ENCODE measurements at places on chromosomes 4 and X. TPM values are rescaled to one million over a fixed set of nuclear protein-coding genes. Genes with fewer than 3 reads are reported as not detected.
A peak's percentile ranks its signal among the peaks of the same experiment; 100 is the strongest.

Gene UVSSA
- 28.4 TPM for total RNA-seq

GRCh38 chr4:30836231-30836630 lies 116.1 kb downstream of the PCDH7 start:
- DNase-seq, result no peak

DNA sequence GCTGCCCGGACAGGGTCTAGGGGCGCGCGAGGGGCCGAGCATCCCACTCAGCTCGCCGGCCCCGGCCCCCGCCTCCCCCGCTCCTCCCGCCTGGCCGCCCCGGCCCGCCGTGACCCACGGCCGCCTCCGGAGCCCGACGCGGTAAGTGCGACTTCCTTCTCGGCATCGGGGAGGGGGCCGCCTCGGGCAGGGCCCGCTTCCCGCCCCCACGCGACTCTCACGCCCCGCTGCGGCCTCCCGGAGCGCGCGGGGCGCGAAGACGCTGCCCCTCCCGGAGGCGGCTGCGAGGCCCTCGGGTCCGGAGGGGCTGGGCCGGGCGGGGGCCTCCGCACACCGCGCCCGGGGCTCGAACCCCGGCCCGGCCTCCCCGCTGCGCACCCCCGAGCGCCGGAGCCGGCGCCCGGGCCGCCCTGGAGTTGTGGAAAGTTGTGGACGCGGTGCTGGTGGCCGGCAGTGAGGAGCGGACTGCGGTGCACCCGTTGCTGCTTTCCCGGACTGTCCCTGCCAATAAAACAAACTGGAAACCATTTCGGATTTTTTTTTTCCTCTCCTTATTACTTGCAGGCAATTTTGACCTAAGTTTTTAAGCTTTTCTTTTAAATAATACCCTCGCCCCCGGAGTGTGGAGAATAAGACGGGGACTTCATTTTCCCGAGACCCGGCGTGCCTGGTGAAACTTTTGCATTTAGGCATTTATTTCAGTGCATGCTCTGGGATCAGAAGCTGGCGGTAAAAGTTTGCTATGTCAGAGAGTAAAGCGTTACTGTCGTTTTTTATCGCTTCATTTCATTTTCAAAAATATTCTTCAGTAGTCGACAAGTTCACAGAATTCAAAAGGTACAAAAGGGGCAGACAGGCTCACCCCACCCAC lies 13.0 kb upstream of the TMEM156 start:
- DNase-seq, result no peak

GRCh38 chr4:83255584-83255983 lies 29.0 kb downstream of the COQ2 start:
- DNase-seq, result no peak

Gene CT45A5
- total RNA-seq, result not detected

DNA sequence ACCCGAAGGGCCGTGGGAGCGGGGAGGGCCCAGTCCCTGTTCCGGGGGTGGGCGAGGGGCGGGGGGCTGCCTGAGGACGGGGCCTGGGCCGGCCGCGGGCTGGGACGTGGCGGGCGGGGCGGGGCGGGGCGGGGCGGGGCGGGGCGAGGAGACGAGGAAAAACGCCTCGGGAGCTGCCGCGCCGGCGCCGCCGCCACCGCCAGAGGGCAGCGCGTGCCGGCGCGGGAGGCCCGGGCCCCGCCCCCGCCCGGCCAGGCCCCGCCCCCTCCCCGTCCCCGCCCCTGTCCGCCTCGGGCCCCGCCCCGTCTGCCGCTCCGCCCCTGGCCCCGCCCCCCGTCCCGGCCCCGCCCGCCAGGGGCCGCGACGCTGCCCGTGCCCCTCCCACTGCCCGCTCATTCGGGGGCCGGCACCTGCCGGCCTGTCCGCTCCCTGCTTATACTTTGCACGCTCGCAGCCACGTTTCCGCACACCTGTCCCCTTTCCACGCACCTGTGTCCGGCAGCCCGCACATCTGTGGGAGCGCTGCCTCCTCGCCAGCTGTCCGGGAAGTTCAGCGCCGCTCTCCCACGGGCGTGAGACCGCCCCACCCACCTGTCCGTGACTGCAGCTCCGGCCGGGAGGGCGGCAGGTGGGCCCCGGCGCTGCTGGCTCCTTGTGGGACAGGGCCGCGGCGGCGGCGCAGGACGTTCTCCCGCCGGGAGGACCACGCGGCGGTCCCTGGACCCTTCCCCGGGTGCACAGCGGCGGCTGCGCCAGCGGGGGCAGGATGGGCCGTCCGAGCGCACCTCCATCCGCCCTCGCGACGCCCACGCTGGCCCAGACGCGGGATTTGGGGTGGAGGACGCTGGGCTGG lies 1.7 kb upstream of the FGFRL1 start:
- peak; percentile 91 for DNase-seq

All from activated CD4-positive, alpha-beta T cell treated with anti-CD3 and anti-CD28 coated beads, Interleukin-2, amount 10 ng/mL, durations not matched to agents 24 days and 14 days (primary cell).